Bone marrow (tissue), 2 donors: ENCODE measurements at places on chromosomes 16 and 17.

GRCh38 chr17:15649861-15650421 is 30.4 kb upstream of the FBXW10B start:
- DNase-seq, result no peak

DNA sequence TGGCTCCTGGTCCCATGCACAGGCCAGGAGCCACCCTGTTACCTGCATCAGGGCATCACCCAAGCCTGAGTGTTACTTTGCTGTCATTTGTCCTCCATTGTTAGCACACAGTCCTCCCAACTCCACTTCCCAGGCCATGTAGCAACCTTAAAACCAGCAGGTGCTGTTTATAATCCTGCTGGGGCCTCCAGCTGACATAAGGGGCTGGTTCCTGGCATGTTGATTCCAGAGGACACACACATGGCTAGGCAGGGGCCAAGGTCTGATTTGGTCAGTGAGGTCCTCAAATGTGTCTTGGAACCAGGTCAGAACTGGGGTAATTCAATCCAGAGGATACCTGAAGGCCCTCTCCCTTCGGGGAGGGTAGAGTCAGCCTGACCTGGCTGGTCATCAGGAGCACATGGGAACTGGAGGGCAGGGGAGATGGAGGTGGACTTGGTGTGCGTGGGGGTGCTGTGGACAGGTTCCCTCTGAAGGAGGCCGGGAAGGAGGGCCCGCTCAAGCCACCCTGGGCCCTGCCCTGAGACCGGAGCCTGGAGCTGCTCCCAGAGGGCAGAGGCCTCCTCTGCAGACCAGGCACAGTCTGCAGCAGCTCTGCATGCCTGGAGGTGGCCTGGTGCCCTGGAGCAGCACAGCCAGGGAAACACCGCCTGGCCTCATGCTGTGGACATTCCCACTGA is 6.6 kb downstream of the ADORA2B start:
- no peak for DNase-seq

GRCh38 chr17:6681671-6682070 is 30.1 kb downstream of the C17orf100 start:
- no peak for DNase-seq

DNA sequence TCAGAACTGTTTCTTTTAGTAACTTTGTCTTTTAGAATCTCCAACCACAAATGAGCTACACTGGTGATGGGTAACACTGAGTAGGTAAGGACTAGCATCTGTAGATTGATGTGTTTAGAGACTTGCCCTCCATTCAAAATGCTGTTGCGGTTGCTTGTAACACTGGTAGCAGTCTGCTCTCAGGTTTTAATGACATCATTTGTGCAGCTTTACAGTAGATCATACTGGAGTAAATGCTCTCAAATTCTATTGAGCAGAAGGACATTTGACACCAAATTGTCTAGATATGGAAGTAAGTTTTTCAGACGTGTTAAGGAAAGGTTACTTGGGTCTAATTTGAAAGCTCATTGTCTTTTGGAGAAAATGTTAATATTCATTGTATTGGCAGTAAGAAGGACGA is 98.8 kb downstream of the NLK start:
- no peak for DNase-seq

DNA sequence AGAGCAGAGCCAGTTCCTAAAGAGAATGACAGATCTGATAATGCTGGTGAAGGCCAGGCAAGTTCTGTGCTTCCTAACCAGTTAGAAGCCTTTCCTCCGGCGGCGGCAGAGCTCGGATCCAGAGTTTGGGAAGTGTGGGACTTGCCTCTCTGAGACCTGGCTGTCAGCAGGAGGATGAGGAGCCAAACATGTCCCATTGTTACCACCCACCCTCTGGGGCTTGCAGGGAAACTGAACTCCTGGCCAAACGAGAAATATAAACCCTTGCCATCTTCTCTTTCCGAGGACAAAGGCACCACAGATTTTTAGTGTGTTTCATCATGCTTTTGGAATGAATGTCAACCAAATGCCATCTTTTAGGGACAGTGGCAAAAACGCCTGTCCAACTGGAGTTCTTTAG is 80.2 kb upstream of the SMURF2 start:
- no peak for DNase-seq

DNA sequence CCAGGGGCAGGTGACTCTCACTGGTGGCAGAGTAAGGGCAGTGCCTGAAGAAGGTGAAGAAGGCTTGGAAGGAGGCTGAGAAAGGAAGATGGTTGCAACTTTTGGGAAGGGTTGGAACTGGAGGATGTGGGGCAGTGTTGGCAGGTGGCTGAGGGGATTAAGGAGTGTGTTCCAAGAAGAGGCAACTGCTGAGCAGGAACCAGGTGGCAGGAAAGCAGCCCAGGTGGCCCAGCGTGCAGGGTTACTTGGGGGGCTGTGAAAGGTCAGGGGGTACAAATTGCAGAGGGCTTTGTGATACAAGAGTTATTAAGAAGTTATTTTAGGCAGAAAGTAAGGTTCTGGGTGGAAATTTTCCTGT is 28.6 kb downstream of the WSCD1 start:
- no peak for DNase-seq

- DNase-seq, result no peak
These were observed 2.9 kb upstream of the THRA start for GRCh38 chr17:40059729-40060475.

DNA sequence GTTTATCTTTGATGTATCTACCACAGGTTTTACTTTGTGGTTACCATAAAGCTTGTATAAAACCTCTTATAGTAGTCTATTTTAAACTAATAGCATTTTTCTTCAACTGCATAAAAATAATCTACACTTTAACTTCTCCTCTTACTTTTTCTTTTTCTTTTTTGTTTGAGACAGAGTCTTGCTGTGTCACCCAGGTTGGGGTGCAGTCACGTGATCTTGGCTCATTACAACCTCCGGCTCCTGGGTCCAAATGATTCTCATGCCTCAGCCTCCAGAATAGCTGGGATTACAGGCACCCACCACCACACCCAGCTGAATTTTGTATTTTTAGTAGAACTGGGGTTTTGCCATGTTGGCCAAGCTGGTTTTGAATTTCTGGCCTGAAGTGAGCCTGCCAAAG is 53.4 kb upstream of the ZKSCAN2 start:
- DNase-seq, result no peak

- no peak for DNase-seq
These were observed 24.4 kb upstream of the ST6GALNAC1 start for GRCh38 chr17:76667786-76668453.

DNA sequence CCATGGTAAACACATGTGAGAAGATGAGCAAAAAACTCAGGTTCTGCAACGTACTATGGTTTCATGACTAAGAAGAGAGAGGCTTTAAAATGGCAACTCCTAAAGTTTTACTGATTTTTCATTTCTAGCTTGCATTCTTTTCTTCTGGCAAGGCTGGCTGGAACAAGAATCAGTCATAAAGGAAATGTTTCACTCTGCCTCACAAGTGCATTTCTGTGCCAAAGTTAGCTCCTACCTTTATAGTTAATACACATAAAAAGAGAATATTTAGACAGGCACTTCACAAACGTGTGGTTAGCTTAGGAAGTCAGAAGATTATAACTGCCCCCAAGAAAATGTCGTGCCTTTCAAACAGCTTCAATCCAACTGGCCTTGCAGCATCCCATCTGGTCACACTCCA is 417.1 kb upstream of the CDH11 start:
- no peak for DNase-seq

GRCh38 chr17:74082886-74083285 is 120.6 kb upstream of the RPL38 start:
- DNase-seq, result no peak

DNA sequence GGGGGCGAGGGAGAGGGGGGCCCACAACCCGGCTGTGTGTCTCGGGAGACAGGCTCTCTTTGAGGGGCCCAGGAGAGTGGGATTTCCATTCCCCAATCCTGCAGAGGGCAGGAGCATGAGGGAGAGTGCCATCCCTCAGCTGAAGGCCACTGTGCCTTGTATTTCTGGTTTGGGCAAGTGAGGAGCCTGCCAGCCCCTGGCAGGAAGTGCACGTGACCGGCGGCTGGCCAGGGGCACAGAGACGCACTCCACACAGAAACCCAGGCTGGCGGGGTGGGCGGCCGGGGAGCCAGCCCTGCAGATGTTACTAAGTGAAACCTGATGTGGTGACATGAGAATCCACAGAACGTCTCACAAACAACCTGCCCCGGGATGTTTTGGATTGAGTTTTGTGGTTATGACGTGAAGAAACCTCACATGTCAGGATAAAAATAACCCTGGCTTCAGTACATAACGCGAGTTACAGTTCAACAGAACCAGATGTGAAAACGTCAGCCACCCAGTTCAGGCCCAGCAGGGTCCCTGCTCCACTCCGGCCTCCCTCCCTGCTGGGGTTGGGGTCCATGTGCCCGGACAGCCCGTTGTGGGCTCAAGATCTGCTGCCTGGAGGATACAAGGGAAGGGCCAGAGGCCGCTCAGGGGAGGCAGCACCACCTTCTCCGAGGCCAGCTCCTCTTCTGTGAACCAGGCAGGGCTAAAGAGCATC is 51.7 kb upstream of the MTSS2 start:
- peak; percentile 67 for DNase-seq

- no peak for DNase-seq
These were observed 8.3 kb upstream of the CDH3 start for GRCh38 chr16:68636818-68637217.

DNA sequence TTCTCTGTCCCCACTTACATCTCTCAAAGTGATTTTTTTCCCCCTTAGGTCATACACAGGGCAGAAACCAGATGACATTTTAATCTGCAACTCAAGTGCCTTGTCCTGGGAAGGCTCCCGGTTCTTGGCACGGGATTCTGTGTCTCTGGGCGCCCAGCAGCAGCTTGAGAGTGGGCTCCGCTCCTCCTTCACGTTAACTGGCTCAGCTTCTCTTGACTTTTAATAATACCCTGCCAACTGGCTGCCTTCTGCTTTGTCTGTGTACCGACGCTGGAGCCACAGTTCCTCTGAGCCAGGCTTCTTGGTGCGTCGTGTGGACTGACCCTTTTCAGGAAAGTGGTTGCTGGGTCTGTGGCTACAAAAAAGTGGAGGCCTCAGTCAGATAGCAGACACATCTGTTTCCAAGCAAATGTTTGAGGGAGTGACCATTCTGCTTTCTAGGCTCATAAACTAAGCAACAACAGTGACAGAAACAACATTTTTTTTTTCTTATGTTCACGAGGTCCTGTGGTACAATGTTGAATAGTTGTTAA is 64.9 kb downstream of the IRF8 start:
- no peak for DNase-seq

- DNase-seq, result no peak
These were observed 21.3 kb downstream of the FBXL20 start for GRCh38 chr17:39380144-39380543.

DNA sequence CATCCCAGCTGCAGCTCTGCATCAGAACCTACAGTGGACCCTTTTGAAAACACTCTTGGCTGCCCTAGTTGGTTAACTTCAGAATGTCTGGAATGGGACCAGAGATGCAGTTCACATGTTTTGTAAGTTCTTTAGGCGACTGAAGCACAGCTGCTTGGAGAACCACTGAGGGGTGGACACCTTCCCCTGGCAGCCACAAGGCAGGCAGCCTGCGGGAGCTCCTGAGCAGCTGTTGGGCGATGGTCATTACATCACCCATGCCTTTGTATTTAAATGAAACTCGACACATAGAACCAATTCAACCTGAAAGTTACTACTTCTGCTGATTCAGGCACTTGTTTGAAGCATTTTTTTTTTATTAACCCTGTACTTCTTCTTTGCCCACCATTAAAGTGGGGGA is 151.5 kb downstream of the LGALS9B start:
- DNase-seq, result no peak

DNA sequence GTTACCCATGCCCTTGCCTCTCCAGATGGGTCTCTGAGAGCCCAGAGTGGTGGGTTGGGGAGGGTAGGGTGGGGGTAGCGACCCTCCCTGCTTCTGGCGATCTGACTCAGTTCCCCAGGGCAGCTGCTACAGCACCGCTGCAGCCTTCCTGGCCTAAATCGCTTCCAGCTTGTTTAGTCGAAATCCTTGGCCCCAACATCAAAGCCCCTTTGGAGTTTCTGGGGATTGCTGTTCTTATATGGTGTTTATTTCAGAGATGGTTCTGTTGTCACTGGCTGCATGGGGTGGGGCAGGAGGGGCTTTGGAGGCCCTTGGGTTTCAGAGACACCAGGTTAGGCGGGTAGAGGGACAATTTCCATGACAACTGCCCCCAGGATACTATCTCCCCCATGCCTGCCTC is 35.9 kb downstream of the FZD2 start:
- DNase-seq, result no peak

DNA sequence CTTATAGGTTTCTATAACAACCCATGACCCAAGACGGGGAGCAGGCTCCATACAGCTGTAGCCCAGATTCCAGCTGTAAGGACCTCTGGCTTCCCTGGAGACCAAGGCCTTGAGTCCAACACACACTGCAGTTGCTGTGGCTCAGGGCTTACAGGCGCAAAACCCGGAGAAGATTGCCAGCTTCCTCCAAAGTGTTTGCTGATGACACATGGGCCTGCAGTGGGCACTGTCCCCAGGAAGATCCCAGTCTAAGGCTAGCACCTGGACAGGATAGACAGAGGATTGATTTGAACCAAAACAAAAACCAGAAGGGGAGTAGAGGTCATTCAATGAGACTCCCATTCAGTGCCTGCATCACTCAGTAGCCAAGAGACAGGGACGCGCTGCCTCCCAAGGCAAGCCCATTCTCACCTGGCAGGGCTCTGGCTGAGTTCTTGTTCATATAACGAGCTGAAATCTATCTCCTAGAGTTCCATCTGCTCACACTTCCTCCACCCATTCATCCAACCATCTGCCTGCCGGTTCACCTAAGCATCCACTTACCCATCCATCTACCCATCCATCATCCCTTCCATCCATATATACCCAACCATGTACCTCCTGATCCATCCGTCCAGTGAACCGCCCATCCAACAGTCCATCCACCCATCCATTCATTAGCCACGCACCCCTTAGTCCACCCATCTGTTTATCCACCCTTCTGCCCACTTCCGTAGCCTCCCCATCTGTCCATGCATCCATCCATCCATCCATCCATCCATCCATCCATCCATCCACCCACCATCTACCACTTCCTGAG is 10.2 kb downstream of the RAB11FIP4 start:
- DNase-seq, result no peak

DNA sequence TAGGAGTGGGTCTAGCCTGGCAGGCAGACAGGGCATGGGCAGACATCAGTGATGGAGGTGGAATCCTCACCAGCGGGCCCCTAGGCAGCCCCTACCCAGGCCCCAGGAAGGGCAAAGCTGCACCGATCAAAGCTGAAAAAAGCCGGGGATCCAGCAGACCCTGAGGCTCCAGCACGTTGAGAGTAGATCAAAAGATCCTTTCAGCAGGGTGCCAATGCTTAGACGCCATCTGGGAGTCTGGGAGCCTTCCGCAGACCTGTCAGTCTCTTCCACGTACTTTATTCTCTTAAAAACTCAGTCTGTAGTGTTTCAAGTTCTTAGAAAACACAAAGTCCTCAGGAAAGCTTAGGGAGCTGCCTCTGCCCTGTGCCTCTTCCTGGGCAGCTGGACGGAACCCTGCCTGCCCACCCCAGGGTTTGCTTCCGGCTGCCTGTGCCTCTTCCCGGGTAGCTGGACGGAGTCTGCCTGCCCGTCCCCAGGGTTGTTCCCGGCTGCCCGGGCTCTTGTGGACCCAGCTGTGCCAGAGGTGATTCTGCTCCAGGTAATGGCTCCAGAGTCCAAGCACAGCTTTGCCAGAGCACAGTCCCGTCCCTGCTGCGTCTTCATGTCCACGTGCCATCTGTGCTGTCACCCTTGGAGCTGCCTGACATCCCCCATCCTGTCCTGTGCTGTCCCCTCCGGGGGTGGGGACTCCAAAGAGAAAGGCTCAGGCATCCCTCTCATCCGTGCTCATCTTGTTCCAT is 50.8 kb upstream of the PVALEF start:
- no peak for DNase-seq

GRCh38 chr17:55161935-55162555 is 102.7 kb upstream of the HLF start:
- no peak for DNase-seq

GRCh38 chr17:79760197-79760906 is 17.6 kb upstream of the CBX2 start:
- no peak for DNase-seq
